ENCODE measurements at places on chromosomes 7 and 10. TPM values are rescaled to one million over a fixed set of nuclear protein-coding genes. Genes with fewer than 3 reads are reported as not detected.

GRCh38 chr7:77388055-77388641 lies 28.0 kb downstream of the GSAP start:
- DNase-seq = no peak

- no peak for DNase-seq
Measured at GRCh38 chr7:82629583-82629982, 186.0 kb upstream of the CACNA2D1 start.

DNA sequence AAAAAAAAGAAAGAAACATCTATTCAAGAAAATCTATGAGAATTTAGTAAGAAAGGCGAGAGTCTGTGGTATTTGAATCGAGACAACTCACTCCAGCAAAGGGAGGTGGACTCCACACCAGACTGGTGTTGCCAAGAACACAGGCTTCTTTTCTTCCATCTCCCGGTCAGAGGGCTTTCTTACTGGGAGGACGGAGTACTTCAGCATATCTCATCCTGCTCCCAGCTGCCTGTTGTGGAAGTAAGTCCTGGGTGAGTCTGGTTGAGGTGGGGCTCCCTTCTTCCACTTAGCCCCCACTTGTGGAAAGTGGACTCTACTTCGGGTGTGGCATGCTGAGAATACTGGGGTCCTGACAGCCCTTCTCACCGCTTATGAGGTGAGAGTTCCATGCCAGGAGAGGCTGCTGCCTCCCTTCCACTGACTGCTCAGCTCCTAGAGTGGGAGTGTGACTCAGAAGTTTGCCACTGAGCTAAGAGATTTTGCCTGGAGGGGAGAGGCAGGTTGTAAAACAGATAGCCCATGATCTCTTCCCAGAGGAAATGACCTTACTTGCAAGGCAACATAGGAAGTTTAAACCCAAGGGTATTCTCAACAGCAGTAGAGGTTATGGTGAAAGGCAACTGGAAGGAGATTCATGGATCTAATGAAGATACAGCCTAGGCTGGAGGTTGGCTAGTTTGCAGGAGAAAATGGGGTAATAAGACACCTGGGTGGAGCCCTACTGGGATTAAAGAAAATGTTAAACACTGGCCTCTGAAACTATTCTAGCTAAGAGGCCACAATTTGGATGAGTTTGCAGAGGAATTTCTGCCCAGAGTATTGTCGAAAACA lies 3.5 kb upstream of the NACAD start:
- DNase-seq = no peak

- DNase-seq = no peak
Measured at GRCh38 chr7:128920913-128921582, 10.5 kb upstream of the KCP start.

DNA sequence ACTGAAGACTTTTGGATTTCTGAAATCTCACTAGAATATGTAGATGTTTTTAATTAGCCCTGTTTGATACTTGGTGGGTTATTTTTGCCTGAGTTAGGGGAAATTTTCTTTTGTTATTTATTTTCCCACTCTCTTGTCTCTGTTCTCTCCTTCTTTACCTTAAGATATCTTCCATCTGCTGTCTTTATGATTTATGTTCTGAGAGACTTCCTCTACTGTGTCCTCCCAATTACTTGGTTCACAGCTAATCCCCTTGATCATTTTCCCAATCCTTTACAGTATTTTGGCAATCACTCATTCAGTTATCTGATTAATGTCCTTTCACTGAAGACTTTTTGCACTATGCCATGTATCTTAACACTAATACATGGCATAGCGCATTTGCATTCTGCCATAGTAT lies 49.5 kb upstream of the SRPK2 start:
- no peak for DNase-seq

DNA sequence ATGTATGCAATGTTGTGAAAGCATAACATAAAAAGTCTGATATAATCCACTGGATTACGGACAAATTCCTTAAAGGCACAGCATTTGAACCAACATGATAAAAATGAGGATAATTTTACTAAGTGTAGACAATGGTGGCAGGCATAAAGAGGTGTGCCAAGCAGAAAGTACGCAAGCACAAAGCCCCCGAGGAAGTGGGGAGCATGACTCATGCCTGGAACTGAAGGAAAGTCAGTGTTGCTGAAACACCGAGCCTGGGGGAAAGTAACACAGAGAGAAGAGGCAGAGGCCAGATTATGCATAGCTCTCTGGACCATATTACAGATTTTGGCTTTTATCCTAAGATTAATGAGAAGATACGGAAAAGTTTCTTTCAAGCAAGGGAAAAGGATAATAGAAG lies 490.0 kb upstream of the PHF14 start:
- no peak for DNase-seq

- no peak for DNase-seq
Measured at GRCh38 chr7:24508316-24508715, 64.9 kb upstream of the PALS2 start.

GRCh38 chr10:98528166-98528804 lies 81.5 kb upstream of the HPS1 start:
- DNase-seq = no peak

Gene CNTNAP2
- 0.88 TPM for total RNA-seq

Gene ACTL6B
- not detected for total RNA-seq

Gene RBM20
- total RNA-seq = 92.0 TPM

Gene VWDE
- 9.3 TPM for total RNA-seq

Gene CLDN15
- 2.8 TPM for total RNA-seq

Measured in right cardiac atrium (tissue), 5 donors.